Activated T-cell treated with anti-CD3 and anti-CD28 coated beads for 4 hours (primary cell): ENCODE measurements at places on chromosomes 12 and 14.

DNA sequence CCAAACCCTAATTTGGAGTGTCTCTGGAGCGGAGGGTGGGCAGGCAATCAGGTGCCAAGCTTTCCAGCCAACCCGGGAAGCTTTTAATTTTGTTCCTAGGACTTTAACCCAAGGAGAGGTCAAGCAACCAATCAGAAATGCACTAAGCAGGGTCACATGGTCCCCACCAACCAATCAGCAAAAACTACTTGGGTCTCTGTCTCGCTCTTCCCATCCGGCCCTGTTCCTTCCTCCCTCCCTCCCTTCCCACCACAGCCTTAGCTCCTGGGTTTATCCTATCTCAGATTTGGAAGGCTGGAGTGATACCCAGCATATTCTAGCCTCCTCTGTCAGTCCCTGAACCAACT, 7.3 kb downstream of the HOXC5 start:
- no peak for DNase-seq

DNA sequence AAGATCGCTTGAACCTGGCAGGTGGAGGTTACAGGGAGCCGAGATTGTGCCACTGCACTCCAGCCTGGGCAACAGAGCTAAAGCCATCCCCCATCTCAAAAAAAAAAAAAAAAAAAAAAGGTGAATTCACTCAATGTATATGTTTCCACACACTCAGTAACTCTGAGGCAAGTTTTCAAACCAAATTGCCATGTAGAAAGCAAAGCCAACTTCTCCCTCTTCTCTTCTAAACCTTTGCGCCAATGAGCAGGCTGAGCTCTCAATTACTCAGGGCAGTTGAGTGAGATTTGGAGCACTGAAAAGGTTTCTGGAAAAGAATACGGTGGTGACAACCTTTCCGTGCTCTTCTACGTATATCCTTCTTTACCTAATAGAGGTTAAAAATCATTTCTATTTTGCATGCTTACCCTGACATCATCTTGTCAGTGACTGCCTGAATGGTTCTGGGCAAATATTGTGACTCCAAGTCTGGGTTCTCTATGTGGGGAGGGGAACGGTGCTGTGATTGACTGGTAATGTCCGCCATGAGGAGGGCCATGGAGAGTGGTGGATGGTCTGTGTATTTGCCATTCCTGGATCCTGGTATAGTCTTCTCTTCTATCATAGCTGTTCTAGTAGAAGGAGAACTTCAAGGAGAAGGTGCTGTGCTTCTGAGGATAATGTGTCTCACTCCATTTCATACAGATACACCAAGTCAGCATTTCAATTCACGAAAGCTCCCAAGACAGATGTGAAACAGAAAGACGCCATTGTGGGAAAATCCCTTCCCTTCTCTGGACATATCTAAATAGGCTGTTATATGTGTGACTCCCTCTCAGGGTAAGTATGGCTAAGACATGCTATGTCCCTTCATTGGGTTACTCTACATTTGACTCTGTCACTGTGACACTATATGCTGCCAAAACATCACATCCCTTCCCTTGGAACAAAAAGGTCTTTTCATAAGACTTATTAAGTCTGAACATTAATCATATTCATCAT, 46.2 kb upstream of the MED13L start:
- DNase-seq = no peak

DNA sequence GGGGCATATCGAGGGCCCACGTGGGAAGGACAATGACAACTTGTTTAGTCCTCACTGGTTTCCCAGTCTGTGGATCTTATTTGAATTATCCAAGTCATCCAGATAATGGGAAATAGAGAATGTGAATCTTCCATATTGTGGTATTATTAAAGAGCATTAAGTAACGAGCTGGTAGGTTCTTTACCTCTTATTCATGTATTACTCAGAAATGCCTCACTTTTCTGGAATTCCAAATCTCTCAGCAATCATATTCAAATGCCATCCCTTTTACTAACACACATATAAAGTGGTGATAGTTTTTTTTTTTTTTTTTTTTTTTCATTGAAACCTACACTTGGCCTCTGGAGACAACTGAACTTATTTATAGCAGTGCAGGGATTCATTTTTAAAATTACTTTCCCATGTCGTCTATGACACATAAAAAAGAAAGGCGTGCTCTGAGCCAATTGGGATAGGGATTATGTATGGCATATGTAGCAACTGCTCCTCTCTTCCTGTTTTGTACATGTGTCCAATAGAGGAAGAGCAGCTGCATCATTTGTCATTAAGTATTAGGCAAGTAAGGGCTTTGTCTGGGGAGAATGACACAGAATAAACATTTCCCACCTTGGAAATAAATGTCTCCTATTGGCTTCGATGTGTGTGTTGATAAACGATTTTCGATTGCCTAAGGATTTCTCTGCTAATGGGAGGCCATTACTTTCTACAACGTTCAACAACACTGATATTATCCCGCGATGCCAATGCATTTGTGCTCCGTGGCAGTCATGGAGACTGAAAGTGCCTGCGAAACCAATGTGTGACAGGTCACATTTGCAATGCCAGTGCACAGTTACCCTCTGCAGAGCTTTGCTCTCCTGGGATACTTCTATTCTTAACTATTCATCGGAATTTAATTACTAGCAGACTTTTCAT, 78.6 kb upstream of the IFNG-AS1 start:
- no peak for DNase-seq

GRCh38 chr12:22974865-22975264, 349.9 kb downstream of the ETNK1 start:
- DNase-seq = no peak

GRCh38 chr12:128606538-128606937, 217.2 kb downstream of the SLC15A4 start:
- DNase-seq = no peak

DNA sequence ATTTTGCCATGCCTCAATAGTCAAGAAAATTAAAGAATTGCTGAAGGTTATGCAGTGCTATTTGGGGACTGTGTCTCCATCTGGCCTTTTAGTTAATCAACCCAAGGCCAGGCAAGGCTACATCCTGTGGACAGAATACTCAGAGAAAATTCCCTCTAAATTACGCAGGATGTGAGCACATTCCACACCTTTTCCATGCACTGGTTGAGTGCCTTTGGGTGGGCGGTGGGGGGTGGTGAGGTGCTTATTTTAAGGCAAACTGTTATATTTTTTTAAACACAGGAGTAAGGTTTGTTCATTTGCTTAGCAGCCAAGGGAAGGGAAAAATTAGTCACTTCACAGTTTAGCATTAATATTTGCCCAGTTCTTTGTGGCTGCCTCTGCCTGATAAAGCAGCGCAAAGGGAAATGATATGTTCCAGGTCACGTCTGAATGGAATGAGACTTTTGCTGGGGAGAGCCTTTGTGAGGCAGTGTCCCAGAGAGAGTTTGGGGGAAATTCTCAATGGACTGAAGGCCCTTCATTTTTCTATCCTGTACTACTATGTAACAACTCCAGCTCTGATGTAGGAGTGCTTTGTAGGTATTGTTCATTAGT, 17.2 kb upstream of the KCNA5 start:
- DNase-seq = no peak

DNA sequence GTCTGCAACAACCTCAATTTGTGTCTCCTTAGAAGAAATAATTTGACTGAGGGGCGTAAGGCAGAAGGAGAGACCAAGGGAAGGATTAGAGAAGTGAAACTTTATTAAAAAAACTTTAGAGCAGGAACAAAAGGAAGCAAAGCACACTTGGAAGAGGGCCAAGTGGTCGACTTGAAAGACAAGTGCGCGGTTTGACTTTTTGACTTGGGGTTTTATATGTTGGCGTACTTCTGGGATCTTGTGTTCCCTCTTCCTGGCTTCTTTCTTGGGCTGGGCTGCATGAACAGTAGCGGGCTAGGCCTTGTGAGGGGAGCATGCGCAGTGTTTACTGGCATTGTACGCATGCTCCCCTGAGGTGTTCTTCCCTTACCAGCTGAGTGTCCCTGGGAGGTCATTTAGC, 369.3 kb upstream of the DCN start:
- DNase-seq = no peak

DNA sequence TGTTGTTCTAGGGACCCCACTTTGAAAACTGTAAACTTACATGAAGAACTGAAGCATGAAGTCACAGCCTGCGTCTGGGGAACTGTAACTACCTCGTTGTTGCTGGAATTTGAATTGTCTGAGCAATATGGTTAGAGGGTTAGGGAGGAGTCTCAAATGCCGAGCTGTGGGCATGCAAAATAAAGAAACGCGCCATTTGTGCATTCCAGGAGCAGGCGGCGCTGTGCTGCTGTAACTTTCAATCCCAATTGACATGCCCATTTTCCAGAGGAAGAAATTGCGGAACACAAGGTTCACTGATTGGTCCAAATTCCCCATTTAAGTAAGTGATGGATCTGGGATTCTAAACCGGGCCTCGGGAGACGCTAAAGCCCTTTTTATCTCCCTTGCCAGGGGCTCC, 61.3 kb downstream of the ZNF664 start:
- DNase-seq = no peak

DNA sequence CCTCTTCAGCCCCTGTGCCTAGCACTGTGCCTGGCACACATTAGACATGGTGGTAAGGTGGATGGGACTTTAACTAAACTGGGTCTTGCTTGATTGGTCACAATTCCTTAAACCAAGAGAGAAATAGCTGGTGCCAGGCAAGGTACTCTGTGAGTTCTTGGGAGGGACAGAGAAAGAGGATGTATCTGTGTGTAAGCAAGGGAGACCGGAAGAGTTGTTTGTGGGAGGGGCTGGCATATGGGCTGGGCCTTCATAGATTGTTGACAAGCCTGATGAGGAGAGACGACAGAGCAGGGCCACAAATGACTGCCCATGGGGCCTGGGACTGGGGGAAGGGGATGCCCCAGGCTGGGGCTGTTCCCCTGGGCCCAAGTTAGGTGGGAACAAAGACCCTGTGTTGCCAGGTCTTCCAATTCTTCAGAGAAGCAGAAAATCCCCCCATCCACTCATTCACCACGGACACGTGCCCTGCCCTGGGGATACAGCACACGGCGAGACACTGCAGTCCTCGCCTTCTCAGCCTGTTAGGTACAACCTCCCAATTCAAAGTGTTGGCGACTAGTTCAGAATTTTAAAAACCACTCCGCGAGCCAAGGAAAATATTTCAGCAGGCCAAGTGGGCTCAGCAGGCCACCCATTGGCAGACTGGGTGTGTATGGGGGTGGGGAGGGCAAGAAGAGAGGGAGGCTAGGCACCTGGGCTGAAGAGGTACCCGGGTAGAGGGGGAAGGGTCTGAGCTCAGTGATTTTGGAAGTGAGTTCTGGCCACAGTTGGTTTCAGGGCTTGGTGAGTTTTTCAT, 11.4 kb upstream of the CYP46A1 start:
- DNase-seq = no peak

DNA sequence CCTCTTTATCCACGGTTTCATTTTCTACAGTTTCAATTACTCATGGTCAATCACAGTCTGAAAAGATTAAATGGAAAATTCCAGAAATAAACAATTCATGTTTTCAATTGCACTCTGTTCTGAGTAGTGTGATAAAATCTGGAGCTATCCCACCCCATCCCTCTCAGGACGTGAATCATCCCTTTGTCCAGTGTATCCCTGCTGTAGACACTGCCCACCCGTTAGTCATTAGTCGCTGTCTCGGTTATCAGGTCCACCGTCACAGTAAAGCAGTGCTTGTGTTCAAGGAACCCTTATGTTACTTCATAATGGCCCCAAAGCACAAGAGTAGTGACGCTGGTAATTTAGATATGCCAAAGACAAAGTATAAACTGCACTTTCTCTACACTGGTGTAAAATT, 141.0 kb upstream of the LMNTD1 start:
- no peak for DNase-seq

DNA sequence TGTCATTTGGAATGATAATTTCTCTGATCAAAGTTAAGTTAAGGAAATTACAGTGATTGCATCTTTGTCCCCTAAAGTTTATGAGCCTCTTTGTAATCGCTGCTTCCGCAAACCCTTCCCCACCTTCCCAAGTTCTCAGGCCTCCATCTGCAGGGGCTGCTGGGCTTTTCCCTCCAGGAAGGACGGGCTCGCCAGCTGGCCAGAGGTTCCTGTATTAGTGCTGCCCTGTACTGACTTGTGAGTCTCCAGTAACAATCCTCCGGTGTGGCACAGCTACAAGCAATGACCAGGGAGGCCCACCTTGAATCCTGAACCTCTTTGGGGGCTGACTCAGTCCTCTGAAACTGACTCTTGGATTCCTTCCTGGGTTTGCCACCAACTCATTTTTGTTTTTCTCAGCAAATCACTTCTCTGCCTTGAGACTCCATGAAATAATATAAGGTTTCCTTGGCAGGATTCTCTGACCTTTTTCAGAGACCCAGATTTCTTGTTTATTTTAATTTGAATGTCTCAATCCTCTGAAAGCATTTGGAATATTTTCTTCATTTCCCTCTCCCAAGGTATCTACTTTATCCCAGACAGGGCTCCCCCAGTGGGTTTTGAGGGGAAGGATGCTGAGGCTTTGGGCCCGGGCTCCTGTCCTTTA, 398.6 kb downstream of the ZFP36L1 start:
- DNase-seq = no peak

DNA sequence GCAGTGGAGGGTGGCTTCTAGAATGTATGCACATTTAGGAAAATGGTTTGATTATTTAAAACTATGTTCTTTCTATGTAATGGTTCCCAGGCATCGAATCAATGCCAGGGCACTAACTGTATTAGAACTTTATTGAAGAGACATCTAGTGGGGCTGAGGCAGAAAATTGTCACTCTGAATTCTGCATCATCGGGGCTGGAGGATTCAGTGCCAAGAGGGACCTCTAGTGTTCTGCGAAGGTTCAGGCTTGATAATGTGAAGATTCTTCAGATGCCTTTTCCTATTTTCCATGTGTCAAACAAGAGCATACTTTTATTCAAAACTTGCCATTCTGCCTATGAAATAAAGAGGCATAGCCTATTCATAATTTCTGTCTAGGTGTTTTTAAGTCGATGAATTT, 146.3 kb downstream of the CAND1 start:
- no peak for DNase-seq

DNA sequence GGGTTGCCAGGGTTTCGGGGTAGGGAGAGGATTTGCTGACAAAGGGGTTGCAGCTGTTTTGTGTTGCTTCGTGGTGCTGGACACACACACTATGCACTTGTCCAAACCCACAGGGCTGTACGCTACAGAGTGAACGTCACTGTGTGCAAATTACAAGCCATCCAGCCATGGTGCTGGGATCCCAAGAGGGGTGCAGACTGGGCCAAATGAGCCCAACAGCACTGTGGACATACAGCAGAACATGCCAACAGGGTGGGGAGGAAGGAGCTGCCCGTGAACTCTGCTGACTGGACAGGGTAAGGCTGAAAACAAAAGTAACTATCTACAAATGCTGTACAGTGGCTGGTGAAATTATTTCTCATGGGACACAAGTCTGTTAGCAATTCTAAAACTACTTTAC, 25.2 kb downstream of the POLE start:
- DNase-seq = no peak

GRCh38 chr12:123962513-123962912, 10.1 kb downstream of the CCDC92 start:
- no peak for DNase-seq

DNA sequence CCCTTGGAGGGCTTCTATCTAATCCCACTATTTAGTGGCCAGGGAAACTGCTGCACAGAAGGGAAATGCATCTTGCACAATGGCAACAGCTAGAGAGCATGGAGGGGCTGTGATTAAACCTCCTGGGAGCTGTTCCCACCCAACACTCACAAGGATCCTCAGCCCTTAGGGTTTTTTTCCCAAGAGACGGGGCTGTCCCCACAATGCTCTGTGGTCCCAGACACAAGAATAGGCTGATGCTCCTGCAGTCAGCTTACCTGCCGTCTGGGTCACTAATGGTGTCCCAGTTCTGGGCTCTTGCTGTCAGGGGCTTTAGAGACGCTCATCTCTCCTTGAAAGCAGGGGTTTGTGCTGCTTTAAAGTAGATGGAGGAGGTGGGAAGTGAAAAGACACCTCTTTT, 4.6 kb downstream of the SERPINA1 start:
- DNase-seq = no peak
